ENCODE measurements at places on chromosomes 4 and X. TPM values are rescaled to one million over a fixed set of nuclear protein-coding genes. Genes with fewer than 3 reads are reported as not detected.

DGAT2L6 gene
- total RNA-seq: not detected

SMR3B gene
- total RNA-seq: not detected

CFAP99 gene
- total RNA-seq: 0.96 TPM

GRCh38 chr4:94354474-94354896 is 11.8 kb upstream of the HPGDS start:
- DNase-seq: no peak

DNA sequence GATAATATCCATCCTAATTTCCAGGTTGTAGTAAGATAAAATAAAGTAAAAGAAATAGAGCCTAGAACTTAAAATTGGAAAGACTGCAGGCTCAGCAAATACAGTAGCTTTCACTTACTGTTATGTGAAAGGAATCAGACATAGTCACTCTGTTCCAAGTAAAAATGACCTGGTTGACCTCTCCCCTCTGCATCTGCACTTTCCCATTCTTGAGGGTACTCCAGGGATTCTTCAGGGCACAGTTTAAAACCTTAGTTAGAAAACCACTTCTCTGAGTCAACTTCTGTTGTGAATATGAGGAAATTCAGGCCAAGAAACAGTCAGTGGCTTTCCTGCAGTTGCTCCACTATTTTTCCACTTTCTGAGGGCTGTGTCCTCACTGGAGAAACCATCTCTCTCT is 42.9 kb downstream of the FRAS1 start:
- no peak for DNase-seq

- DNase-seq: no peak
Measured at GRCh38 chr4:141569141-141569540, 67.2 kb upstream of the IL15 start.

GRCh38 chr4:121863799-121864198 is 6.5 kb downstream of the BBS7 start:
- DNase-seq: no peak
